ENCODE measurements at places on chromosomes 3 and 15.

- DNase-seq = no peak
Observed at GRCh38 chr3:58009026-58009748, 965 bp downstream of the FLNB start.

GRCh38 chr15:57865294-57865693 lies 158.8 kb downstream of the POLR2M start:
- DNase-seq = no peak

DNA sequence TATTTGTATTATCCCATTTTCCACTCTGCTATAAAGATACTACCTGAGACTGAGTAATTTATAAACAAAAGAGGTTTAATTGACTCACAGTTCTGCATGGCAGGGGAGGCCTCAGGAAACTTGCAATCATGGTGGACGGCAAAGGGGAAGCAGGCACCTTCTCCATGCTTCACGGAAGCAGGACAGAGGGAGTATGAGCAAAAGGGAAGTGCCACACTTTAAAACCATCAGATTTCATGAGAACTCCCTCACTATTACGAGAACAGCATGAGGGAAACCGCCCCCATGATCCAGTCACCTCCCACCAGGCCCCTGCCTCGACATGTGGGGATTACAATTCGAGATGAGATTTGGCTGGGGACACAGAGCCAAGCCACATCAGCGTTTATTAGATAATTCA lies 172.8 kb downstream of the NR2F2 start:
- DNase-seq = no peak

DNA sequence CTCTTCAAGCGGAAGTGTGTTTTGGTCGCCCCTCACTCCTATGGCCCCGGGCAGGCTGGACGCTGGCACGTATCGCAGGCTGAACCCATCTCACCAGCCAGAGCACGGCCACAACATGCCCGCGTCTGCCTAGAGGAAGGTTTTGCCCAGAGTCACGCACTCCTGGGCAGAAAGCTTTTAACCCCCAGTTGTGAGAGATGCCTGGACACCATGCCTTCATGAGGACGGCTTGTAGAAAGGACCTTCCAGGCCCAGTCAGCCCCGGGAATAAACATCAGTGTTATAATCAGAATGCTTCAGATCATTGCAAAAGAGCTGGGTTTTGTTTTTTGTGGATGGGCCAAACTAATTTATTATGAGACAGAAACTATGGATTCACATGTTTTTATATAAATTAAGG lies 16.5 kb downstream of the CYFIP1 start:
- DNase-seq = no peak

- no peak for DNase-seq
Observed at GRCh38 chr3:72633121-72633520, 215.1 kb downstream of the SHQ1 start.

DNA sequence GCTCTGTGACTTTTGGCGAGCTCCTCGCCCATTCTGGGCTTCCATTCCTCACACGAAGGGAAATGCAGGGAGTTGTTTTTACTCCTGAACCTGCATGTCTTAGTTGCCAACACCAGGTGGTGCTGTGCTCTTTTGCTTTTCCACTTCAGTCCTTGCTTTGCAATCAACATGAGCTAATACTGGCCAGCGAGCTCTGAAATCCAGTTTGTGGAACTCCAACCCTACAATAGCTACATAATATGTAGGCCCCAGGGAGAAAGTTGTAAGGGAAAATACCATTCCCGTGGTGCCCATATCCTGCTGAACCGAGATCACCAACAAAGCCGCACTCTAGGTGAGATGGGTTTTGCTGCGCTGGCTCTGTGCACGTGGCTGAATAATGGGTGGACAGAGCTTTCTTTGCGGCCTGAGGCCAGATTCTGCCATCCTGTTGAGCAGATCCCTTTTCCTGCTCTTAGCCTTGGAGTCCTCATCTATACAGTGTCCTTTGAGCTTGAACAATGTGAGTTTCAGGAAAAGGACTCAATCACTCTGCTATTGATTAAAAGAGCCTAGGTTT lies 25.0 kb downstream of the LSM3 start:
- DNase-seq = peak; percentile 10

DNA sequence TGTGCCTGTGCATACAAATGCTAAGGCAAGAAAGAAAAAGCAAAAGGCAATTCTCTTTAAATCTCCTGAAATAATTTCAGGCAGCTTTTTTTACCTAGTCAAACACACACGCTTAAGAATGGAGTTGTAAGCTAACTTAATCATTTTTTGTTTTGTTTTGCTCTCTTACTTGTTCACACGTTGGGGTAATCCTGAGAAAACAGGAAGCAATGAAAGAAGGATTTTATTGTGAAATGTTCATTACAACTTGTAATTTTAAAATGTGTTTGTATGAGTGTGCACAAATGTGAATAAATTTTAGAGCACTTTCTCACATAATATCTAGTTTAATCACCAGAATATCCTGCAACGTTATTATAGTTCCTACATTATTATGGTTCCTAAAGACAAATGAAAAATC lies 263.8 kb downstream of the LPP start:
- no peak for DNase-seq

GRCh38 chr15:77584201-77584600 lies 48.5 kb downstream of the LINGO1 start:
- DNase-seq = no peak

GRCh38 chr3:123711356-123711755 lies 126.5 kb upstream of the HACD2 start:
- DNase-seq = no peak

DNA sequence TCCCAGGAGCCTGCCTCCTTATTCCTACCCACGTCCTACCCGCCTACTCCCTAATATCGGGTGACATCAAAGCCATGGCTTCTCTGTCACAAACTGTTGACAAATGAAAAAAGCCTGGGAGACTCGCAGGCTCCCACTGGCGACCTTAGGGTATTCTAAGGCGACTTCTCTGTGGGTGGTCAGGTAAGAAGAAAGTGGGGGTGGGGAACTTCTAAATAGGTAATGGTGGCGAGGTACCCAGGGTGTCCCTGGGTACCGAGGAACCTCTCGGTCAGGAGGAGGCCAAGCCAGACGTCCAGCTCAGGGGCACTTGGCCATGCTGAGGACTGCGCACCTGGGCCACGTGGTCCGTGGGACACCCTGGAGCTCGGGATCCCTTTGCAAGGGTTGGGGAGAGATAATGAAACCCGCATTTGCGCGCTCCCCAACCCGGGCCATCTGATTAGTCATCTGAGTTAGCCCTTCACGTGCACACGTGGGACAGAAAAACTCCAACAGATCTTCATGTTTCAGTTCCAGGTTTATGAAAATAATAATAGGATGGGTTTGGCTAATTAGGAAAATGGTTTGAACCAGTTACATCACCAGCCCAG lies 78.2 kb downstream of the NR2F2 start:
- DNase-seq = no peak

DNA sequence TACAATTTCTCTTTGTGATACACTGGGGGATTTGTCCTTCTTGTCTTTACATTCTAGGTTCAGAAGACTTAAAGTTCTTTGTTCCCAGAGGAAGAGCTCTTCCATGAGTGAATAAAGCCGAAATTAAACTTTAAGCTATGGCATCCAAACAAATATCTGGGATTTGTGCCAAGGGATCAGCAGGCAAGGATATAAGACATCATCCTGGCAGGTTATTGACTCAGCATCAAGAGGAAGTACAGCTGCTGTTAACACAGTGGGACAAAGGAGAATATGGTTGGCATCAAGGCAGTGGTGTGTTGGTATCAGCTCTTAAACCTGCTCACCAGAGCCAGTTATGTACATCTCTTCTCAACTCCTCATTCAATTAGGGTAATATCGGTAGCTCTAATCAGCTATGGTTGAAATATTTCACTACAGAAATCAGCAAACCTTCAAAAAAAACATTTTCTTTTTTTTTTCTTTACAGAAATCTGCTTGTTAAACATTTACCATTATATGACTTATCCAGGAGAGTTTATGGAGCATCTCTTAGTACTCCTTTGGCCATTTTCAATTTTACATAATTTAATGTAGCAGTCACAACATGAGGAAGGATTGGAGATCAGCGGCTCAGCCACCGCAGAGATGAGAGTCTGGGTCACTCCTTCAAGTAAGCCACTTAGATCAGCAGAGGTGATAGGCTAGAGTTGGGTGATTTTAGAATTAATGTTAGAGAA lies 1198.6 kb upstream of the EPHA6 start:
- no peak for DNase-seq

- DNase-seq = no peak
Observed at GRCh38 chr15:61200626-61201025, 28.5 kb downstream of the RORA start.

- no peak for DNase-seq
Observed at GRCh38 chr3:13487403-13487802, 7.3 kb downstream of the HDAC11 start.

DNA sequence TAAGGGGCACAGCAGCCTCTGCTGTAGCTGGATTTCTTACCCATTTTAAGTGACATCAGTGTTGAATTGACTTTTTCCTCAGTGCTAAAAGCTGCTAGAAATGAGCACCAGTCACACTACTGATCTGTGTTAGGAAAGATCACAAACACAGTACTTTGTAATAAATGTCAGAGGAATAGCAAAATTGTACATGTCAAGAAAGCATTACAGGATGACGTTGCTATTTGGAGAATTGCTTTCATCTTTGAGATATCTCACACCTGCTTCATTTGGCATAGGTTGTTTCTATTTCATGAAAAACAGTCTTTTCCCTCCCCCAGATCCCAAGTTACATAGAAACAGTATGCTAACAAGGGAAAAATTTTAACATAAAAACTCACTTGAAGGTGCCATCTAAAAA lies 77.8 kb downstream of the SLC25A26 start:
- no peak for DNase-seq

DNA sequence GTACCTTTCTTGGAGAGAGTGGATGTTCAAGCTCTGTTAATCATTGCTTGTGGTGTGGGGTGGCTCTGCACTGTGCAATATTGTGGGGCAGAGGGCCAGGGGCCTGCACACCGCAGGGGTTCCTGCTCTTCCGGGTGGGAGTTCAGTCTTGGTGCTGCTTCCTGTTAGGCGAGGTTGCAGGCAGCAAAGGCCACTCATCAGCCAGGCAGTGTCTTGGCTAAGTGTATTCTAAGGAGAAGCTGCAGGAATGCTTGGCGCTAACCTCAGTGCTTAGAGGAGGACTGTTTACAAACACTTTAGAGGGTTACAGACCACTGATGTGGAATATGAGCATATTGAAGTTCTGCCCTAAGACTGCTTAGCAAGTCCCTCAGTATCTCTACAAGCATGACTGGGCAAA lies 81.7 kb downstream of the CEP63 start:
- DNase-seq = no peak

GRCh38 chr3:50300681-50301254 lies 1.6 kb upstream of the HYAL3 start:
- DNase-seq = no peak

GRCh38 chr15:37015451-37015850 lies 84.9 kb downstream of the MEIS2 start:
- DNase-seq = no peak

GRCh38 chr3:157182879-157183278 lies 22.9 kb upstream of the CCNL1 start:
- DNase-seq = no peak

GRCh38 chr3:134344560-134344959 lies 29.7 kb downstream of the AMOTL2 start:
- DNase-seq = no peak

GRCh38 chr15:44790215-44790614 lies 53.9 kb downstream of the TRIM69 start:
- no peak for DNase-seq

DNA sequence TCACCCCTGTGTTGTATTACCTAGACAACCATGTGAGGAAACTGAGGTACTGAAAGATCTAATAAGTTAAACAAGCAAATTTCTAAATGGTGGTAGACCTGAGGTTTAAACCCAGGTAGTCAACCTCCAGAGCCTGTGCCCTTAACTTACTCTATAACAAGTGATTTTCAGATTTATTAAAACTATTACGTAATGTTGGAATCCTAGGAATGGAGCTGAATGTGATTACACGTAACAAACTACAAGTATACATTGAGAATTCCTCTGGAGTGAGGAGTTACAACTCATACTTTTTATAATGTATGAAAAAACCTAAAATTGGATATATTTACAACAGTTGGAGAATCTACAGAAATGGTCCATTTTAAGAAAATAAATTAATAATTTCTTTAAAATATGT lies 18.0 kb downstream of the FAM98B start:
- DNase-seq = no peak

DNA sequence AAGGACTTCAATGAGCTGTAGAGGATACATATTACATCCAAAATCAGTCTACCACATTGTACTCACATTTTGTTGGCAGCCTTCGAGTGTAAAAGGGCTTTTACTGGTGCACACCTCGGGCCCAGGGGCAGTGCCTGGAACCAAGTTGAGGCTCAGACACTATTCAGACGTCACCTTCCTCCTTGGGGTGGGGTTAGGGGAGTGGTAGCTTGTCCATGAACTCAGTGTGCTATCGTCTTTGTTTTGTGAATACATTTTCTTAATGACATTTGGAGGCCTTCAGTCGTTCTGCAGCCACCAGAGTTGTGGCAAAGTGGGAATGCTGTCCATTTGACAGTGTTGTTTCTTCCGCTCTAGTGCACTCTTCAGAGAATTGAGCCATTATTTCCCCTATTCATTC lies 114.2 kb downstream of the PGPEP1L start:
- no peak for DNase-seq

GRCh38 chr3:51874411-51874810 lies 990 bp downstream of the IQCF5 start:
- DNase-seq = no peak

DNA sequence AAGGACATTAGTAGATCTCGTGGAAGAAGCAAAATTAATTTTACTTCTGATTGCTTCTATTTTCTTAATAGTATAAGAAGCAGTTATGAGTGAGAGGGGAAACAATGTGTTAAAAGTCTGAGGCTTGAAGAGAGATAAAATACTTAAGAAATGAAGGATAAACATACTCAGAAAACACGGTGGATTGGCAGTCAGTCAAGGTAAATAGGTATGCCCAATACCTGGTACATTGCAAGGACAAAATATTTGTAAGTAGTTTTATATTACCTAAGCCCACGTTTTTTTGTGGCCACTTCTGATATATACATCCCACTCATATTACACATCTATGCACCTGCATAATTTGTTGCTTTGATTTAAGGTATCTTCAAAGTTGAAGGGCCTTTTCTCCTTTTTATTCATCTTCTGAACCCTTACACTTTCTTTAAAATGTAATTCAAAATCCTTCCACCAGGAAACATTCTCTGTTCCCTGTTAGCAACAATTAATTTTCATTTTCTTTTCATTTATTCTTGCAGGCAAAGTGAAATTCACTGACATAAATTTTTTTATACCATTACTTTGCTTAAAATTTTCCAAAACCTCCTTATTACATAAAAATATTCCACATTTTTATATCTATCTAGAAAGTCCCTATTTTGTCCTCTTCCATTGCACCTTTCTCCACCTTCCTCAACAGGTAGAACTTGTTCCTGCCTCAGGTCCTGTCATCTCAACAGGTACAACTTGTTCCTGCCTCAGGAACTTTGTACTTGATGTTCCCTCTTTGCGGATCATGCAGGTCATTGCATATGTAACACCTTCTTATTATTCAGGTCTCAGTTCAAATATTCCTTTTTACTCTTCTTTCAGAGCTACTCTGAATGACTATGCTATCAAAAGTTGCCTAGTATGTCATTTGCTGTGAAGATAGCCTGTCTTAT lies 755.7 kb upstream of the ALCAM start:
- no peak for DNase-seq

Data from T-helper 9 cell (primary cell).